ENCODE measurements at places on chromosomes 7 and 10.

- DNase-seq: no peak
These were observed 81.1 kb downstream of the XRCC2 start for GRCh38 chr7:152594801-152595200.

DNA sequence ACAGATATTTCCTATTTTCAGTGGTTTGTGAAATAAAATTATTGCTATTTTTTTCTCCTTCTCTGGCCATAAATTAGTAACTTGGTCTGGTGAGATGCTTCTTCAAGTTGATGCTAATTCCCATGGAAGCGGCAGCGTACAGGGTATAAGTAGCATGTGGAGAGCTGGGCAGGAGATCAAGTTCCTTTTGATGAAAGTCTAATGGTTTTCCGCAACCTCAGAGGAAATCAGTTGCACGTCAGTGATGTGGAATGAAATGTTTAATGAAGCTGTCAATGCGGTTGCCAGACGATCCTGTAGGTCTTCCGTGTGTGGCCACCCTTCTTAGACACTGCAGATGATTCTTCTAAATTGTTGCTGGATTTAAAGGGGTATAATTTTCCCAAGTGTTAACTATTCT, 236.4 kb upstream of the GRM3 start:
- DNase-seq: no peak

GRCh38 chr7:72391821-72392377, 20.2 kb downstream of the CALN1 start:
- no peak for DNase-seq

- DNase-seq: no peak
These were observed 18.1 kb upstream of the DNA2 start for GRCh38 chr10:68489919-68490318.

GRCh38 chr10:98748298-98748697, 301.6 kb upstream of the HPS1 start:
- no peak for DNase-seq

GRCh38 chr7:6477318-6477660, 29.5 kb upstream of the DAGLB start:
- DNase-seq: no peak

DNA sequence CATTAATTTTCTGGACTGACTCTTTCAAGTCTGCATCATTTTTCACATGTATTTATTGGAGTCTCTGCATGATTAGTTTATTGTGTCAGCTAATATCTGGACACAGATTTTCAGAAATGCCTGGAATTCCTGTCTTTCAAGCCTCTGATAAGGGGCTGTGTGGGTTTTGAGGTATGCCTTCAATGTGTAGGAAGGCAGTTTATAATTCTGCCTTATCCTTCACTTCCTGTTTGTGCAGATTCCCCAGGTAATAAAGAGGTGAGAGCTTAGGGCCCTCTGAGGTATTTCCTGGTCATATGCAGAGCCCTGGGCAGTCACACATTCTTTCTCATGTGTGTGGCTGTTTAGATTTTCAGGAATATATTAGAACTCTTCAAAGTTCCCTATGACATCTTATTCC, 79.4 kb upstream of the PRKCQ start:
- no peak for DNase-seq

DNA sequence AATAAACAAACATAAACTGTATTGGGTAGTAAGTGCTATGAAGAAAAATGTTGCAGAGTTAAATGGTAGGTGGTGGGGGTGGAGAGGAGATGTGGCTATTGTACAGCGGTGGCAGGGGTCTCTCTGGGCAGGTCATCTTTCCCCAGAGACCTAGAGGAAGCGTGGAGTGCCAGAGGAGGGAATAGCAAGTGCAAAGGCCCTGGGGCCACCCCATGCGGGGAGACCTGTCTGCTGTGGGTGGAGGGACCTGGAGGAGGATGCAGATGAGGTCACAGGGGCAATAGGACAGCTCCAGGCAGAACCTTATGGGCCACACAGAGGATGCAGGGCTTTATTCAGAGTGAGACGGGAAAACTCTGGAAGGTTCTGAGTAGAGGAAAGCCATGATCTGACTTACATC, 47.5 kb downstream of the DLG5 start:
- DNase-seq: no peak

DNA sequence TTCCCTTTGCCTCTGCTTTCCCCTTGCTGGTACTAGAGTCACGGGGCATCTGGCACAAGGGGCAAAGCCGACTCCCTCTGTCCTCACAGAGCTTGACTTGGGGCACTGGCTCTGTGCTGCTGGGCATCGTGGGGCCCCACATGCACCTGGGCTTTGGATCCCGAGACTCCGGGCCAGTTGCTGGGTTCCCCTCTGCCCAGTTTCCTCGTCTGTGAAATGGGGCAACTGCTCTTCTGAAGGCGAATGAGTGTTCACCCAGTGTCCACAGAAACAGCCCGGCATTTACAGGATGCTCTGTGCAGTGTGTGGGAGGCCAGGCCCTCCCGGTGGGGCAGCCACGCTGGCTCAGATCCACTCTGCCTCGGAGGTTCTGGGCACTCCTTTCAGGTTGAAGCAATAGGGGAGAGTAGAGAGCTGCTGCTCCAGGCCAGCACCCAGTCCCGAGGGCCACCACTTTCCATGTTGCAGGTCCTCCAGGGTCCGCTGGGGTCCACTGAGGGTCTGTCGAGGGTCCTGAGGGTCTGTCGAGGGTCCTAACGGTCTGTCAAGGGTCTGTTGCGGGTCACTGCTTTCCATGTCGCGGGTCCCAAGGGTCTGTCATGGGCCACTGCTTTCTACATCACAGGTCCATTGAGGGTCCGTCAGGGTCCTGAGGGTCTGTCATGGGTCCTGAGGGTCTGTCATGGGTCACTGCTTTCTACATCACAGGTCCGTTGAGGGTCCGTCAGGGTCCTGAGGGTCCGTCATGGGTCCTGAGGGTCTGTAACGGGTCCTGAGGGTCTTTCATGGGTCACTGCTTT, 103.6 kb downstream of the VIPR2 start:
- no peak for DNase-seq

DNA sequence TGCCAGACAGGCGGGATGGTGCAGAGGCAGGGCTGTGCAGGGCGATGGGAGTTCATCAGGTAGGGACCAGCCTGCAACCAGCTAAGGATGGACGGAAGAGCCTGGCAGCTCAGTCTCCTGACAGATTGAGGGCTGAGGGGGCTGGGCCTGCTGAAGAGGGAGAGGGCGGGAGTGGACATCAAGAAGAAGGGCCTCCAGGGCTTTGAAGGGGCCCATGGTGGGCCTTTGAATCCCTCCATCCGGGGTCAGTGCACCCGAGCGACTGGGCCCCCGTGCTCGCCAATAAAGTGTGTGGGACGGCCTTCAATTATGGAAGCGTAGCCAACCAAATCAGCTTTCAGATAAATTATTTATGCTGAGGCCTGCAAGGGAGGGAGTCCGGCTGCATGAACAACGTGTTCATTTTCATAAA, 431.2 kb downstream of the RPS24 start:
- no peak for DNase-seq

DNA sequence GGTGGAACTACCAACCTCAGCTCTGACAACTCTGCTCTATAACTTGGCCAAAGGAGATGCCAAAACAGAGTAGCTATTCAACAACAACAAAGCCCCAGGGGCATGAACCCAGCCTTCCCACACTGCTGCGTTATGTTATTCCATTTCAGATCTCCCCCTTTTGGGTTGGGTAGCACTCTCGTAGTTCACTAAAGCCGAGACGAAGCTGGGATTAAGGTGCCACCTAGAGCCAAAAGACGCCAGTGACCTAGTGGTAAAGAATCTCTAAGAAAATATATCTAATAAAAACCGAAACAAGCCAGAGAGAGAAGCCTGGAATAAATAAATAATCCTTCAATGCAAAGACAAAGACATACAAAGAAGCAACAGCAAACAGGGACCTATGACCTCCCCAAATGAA, 217.3 kb downstream of the HERPUD2 start:
- DNase-seq: no peak
